Stimulated activated CD8-positive, alpha-beta memory T cell treated with anti-CD3 and anti-CD28 coated beads, Interleukin-12 subunit alpha, Interleukin-12 subunit beta, amount 100 ng/mL, for 4 hours (primary cell): ENCODE measurements at places on chromosomes 11 and 22.

GRCh38 chr22:31235081-31235480, 23.0 kb downstream of the LIMK2 start:
- no peak for DNase-seq

- no peak for DNase-seq
Observed at GRCh38 chr11:65132988-65133700, 1.2 kb downstream of the SYVN1 start.

GRCh38 chr11:35845860-35846259, 98.0 kb upstream of the LDLRAD3 start:
- no peak for DNase-seq

DNA sequence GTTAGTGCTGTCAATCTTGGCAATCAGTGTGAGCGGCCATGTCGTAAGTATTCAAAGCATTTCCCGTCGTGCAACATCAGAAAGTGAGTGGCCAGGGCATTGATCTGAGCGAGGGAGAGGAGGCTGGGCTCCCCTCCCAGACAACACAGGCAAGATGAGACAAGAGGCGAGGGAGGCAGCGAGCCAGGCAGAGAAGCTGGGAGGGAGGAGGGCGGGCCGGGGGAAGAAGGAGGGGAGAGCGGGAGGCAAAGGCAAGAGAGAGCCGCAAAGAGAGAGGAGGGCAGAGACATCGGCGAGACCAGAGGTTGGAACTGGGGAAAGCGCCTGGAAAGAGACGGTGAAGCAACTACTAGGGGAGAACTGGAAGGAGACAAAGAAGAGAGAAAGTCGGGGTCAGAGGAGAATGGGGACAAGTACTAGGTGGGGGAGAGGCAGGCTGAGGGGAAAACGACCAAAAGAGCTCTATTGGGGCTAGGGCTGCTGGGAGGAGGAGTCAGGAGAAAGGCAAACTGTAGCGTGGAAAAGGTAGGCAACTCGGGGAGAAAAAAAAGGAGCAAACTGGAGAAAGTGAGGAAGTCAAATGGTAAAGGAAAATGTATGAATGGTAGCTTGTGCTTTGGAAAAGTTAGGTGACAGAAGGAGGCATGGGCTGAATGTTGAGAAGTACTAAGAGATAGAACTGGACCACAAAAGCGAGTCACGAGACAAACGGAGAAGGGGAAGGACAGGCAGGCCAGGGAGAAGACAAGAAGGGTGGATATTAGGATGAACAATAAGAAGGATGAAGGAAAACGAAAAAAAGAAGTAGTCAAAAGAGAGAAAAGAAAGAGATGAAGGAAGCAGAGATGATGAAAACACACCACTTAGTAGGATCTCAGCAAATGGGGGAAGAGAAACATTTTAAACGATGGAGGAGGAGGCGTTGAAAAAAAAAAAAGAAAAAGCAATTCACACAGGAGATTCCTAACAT, 130.5 kb upstream of the C11orf58 start:
- DNase-seq: no peak

GRCh38 chr11:116696381-116696941, 76.3 kb downstream of the BUD13 start:
- no peak for DNase-seq

- DNase-seq: no peak
Observed at GRCh38 chr11:124623861-124624525, 1.3 kb downstream of the TBRG1 start.

DNA sequence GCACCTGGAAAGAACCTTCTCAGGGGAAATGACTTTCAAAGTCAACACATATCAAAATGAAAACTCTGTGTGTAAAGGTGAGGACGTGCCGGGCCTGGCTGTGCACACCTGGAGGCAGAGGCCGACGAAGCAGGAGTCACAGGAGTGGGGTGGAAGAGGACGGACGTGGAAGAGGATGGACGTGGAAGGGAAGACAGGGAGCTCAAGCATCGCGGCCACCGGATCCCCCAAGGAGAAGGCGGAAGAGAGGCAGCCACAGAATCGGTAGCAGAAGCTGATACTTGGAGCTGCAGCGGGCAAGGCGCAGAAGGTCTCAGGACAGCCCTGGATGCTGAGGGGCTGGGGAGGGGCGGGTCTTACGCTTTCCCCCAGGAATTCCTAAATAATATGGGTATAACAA, 519.8 kb downstream of the BRD1 start:
- DNase-seq: no peak

GRCh38 chr11:75303544-75304224, 47.8 kb downstream of the ARRB1 start:
- no peak for DNase-seq

DNA sequence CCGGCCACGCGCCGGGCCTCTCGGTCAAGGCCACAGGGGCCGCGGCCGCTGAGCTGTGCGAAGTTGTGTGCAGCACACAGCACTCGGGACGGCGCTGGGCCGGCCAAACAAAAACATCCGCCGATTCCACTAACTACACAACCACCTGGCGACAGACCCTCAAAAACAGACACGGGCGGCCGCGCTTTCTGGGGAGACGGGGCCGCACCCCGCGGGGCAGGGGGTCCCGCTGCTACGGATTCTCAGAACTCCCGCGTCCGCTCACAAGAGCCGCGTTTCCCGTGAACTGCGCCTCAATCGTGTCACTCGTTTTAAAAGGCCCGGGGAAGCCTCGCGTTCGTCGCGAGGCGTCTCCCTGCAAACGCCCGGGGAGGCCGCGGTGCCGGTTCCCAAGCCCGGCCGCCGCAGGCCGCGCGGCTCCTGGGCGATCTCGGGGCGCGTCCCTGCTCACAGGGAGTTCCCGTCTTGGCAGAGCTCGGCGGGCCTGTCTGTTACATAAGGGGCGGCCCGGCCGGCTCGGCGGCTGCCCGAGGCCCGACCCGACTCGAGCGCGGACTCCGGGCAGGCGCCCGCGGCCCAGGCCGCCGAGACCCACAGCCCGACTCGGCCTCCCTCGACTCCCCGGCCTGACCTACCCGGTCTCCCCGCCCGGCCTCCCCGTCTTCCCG, 936 bp downstream of the BRD1 start:
- DNase-seq: peak; percentile 16

DNA sequence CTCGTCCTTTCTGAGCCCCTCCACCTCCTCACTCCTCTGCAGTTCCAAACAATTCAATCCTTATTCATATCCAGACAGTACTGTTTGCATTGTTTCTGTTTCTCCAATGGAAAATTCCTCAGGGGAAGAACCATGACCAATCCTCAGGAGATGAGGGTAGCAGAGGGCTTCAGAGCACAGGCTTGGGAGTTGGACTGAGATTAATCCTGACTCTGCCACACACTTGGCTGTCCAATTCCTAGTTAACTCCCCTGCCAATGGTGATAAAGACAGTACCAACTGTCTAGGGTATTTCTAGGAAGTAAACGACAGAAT, 58.0 kb downstream of the MICAL3 start:
- no peak for DNase-seq

GRCh38 chr22:43077121-43077877, 11.9 kb downstream of the TTLL1 start:
- DNase-seq: no peak

- DNase-seq: no peak
Observed at GRCh38 chr11:113677685-113678084, 28.4 kb downstream of the TMPRSS5 start.

- DNase-seq: no peak
Observed at GRCh38 chr22:37910890-37911672, 5.0 kb downstream of the MICALL1 start.

DNA sequence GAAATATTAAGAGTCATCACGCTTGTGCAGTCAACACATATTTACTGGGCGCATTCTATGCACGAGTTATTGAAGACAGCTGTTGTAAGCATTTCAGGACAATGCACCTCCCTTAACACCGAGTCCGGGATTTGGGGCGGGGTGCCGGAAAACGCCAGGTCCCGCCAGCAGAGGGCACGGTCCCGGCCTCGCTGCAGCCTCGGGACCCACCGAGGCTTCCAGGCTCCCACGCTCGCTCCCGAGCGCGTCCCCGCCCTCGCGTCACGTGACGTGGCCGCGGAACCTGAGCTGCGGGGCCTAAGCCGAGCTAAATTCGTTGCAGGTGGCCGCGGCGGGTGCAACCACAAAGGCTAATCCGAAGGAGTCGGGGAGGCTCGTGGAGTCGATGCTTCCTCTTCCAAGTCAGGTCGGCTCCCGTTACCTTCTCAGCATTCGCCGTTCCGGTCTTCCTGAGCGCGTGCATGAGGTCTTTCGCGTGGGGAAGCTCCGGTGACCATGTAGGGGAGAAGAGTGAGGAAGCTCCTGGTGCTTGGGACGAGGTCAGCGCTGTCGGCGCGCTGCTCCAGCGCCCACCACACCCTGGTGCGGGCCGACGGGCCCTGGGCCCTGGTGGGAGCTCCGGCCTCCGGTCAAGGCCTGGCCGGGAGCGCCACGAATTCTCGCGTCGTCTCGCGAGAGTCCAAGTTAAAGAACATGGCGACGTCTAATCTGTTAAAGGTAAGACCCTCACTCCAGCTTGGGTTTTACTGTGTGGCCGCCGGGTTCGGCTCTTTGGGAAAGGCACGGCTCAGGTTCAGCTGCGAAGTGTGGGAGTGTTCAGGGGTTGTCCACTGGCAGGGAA, at the start of gene CUL5:
Gene CUL5 (plus strand): TSS at position 243 of the 841 bp plus-strand sequence. CDS start 451 bp downstream, at position 694.
- peak; percentile 86 for DNase-seq

DNA sequence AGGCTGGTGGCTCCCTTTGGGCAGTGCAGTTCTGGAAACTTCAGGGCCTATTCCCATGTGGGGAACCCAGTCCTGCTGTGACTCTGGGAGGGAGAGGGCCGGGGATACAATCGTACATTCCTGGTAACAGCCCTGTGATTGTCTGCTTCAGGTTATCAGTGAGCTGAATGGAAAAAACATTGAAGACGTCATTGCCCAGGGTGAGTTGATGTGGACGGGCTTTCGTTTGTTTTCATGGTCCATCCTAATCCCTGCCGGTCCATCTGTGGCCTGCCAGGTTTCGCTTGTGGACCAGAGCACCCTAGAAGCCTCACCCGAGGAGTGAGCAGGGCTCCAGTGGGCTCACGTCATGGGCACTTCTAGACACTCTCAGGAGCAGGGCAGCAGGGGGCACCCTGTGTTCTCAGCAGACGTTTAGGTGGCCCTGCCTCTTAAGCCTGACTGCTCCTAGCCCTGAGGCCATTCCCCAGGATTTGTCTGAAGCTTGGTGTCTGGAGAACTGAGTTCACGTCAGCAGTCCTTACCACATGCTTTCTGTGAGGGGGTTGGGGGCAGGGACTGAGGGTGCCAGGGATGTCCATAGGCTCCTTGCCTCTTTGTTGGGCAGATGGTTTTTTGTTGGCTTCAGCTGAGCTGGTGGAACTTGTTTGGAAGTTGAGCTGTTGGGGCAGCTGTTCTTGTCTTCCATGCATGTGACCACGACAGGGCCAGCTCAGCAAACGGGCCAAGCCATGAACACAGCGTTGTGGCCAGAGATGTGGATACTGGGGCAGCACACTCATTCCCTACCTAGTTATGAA, 1.9 kb downstream of the RPLP2 start:
- no peak for DNase-seq
